ENCODE measurements at places on chromosomes 13 and 19. TPM values are rescaled to one million over a fixed set of nuclear protein-coding genes. Genes with fewer than 3 reads are reported as not detected.

- DNase-seq: no peak
- no peak overlapping the region for H3K4me3 ChIP-seq
- H3K27me3 ChIP-seq: no peaks in the 10 kb centered on the region
- peak overlapping the region; percentile 66 for H3K27ac ChIP-seq
- peaks cover 22% of the 10 kb centered on the region for H3K36me3 ChIP-seq
Observed at GRCh38 chr19:38870612-38871011, 7.5 kb downstream of the RINL start.

ZNF254 gene
- total RNA-seq: 19.8 TPM

ADPRHL1 gene
- total RNA-seq: 0.72 TPM

DNA sequence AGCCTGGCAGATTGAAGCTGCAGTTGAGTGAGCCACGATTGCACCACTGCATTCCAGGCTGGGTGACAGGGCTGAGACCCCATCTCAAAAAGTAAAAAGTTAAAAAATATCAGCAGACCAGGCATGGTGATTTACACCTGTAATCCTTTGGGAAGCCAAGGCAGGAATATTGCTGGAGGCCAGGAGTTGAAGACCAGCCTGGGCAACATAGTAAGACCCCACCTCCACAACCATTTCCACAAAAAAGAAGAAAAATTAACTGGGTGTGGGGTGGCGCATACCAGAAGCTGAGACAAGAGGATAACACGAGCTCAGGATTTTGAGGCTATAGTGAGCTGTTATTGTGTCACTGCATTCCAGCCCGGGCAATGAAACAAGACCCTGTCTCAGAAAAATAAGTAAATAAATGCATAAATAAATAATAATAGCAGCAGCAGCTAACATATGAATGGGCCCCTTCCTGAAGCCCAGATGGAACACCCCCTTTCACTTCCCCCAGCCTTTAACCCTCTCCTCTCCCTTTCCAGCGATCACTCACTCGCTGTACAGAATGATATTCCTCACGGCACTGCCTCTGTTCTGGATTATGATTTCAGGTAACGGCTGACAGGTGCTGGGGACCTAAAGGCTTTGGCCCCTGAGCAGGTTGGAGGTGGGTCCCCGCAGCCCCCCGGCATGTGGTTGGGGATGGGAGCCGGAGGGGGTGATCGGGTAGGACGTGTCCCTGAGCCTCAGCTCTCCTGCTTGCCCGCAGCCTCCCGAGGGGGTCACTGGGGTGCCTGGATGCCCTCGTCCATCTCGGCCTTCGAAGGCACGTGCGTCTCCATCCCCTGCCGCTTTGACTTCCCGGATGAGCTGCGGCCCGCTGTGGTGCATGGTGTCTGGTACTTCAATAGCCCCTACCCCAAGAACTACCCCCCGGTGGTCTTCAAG lies 3.2 kb downstream of the MAG start:
- H3K27me3 ChIP-seq: no peaks in the 10 kb centered on the region
- no peaks in the 10 kb centered on the region for H3K36me3 ChIP-seq
- no peak overlapping the region for H3K27ac ChIP-seq
- H3K4me3 ChIP-seq: no peak overlapping the region
- no peak for DNase-seq

DNA sequence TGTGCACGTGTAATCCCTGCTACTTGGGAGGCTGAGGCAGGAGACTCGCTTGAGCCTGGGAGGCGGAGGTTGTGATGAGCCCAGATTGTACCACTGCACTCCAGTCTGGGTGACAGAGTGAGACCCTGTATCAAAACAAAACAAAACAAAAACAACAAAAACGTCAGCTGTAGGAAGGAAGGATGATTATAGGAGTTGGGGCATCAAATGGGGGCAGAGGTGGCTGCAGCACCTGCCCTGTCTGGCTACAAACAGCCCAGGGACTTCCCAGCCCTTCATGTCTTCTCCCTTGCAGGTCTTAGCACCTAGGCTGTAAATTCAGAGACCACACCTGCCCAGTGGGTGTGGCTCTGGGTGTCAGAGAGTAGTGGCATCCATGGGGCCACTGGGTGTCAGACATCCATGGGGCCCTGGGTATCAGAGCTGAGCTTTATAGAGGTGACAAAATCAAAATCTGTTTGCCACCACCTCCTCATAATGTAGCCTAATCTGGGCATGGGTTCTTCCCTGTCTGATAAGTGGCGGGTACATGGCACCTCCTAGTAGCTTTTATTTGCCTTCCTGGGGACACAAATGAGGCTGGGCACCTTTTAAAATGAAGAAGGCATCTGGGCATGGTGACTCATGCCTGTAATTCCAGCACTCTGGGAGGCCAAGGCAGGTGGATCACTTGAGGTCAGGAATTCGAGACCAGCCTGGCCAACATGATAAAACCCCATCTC lies 4.7 kb upstream of the B3GNT3 start:
- no peak for DNase-seq
- H3K4me1 ChIP-seq: peaks cover 12% of the 10 kb centered on the region
- H3K36me3 ChIP-seq: peaks cover 26% of the 10 kb centered on the region
- H3K27me3 ChIP-seq: peaks cover 12% of the 10 kb centered on the region
- no peak overlapping the region for H3K4me3 ChIP-seq

DNA sequence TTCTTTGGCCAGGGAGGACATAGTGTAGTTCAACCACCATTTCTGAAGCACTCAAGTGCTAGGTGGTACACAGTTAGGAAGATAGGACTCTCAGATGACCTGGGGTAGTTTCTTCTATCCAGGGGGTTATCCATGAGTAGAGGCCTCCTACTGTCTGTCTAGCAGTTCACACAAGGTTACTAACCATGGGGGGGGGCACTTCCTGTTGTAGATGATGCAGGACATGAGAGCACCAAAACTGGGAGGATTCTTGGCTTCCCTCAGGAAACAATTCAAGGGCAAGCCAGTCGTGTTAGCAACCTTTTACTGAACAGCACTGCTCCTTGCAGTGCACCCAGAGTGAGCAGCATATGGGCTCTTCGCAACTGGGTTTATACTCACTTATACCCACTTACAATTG lies 8.9 kb upstream of the TPP2 start:
- no peak overlapping the region for H3K27ac ChIP-seq
- no peak overlapping the region for H3K4me3 ChIP-seq
- H3K36me3 ChIP-seq: no peaks in the 10 kb centered on the region

- peaks cover 12% of the 10 kb centered on the region for H3K36me3 ChIP-seq
- no peak for DNase-seq
- peak overlapping the region; percentile 61 for H3K27ac ChIP-seq
- peaks cover 27% of the 10 kb centered on the region for H3K4me1 ChIP-seq
- H3K4me3 ChIP-seq: peak overlapping the region; percentile 51
Observed at GRCh38 chr13:27622102-27622820, 569 bp downstream of the POLR1D start.

OVOL3 gene
- not detected for total RNA-seq

PRODH2 gene
- not detected for total RNA-seq

F10 gene
- not detected for total RNA-seq

DNA sequence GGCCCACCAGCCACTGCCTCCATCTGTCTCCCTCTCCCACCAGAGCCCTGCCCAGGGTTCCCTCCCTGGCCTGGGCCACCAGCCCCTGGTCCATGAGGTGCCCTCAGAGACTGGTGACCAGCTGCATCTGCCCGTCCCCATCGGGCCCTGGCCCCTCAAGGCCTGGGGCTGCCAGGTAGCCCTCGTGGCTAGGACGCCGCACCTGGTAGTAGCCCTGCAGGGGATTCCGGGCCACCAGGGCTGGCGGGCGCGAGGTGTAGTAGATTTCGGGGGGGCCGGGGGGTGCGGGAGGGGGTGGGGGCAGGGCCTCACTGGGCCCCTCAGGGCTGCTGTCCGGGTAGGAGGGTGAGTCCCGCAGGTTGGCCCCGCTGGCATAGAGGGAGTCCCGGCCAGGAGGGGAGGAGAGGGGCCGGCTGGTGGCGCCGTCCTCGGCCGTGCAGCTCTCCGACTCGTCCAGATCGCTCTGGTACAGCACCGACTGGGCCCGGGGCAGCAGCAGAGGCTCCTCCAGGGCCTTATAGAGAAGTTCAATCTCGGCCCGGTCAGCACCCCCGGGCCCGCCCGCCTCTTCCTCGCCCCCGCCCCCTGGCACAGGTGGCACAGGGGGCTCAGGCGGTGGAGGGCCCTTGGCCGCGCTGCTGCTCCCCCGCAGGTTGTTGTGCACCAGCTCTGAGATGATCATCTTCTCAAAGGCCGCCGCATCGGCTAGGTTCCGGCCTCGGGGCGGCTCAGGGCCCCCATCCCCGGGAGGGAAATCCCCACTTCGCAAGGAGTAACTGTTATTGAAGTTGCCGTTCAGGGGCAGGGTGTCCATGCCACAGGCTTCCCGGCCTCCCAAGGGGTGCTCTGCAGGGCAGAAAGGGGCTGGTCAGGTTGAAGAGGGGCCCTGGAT lies 14.6 kb upstream of the ASF1B start:
- H3K27me3 ChIP-seq: no peaks in the 10 kb centered on the region
- DNase-seq: no peak
- H3K36me3 ChIP-seq: peaks cover 12% of the 10 kb centered on the region
- H3K4me1 ChIP-seq: peaks cover 31% of the 10 kb centered on the region
- H3K4me3 ChIP-seq: no peak overlapping the region

GRCh38 chr19:3604227-3604986 lies 2.3 kb downstream of the TBXA2R start:
- peaks cover 52% of the 10 kb centered on the region for H3K4me1 ChIP-seq
- no peaks in the 10 kb centered on the region for H3K27me3 ChIP-seq
- no peak for DNase-seq
- peak overlapping the region; percentile 47 for H3K27ac ChIP-seq

CAMSAP3 gene
- total RNA-seq: 0.34 TPM

DNA sequence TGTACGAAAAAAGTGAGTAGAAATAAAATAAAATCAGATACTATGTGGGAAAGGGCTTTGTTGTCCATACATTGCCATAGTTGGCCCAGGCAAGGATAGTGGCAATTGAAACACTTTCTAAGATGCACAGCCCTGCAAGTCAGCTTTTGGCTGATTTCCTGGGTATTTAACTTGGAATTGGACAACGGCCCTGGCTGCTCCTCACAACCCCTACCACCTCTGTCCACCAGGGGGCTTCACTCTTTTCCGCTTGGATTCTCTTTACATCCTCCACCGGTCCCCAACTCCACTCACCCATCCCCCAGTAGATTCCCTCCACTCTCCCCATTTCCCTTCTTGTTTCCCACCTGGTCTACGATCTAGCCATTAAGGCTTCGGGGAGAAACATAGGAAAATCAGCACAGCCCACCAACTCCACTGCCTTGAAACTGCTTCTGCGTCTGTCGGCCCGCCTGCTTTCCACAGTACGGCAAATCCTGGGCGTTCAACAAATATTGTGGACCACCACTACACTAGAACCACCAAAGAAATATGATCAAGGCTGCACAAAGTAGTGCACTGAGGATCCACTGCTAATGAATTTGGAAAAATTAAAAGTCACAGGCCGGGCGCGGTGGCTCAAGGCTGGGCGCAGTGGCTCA lies 48.6 kb upstream of the GTF3A start:
- H3K27me3 ChIP-seq: no peaks in the 10 kb centered on the region
- H3K27ac ChIP-seq: no peak overlapping the region
- H3K4me1 ChIP-seq: no peaks in the 10 kb centered on the region

GRCh38 chr19:47609906-47610894 lies 1.3 kb downstream of the BICRA start:
- peaks cover 28% of the 10 kb centered on the region for H3K4me1 ChIP-seq
- peaks cover 2% of the 10 kb centered on the region for H3K36me3 ChIP-seq
- H3K27ac ChIP-seq: peak overlapping the region; percentile 74
- H3K4me3 ChIP-seq: peak overlapping the region; percentile 90

GRCh38 chr13:91144054-91144453 lies 203.4 kb upstream of the MIR17HG start:
- no peaks in the 10 kb centered on the region for H3K4me1 ChIP-seq
- H3K36me3 ChIP-seq: no peaks in the 10 kb centered on the region
- no peak overlapping the region for H3K4me3 ChIP-seq
- no peak for DNase-seq
- H3K27me3 ChIP-seq: no peaks in the 10 kb centered on the region

ZNF865 gene
- 18.5 TPM for total RNA-seq

ILF3 gene
- total RNA-seq: 365 TPM

NRTN gene
- 0.33 TPM for total RNA-seq

GRCh38 chr13:110397436-110398115 lies 90.5 kb downstream of the COL4A2 start:
- H3K4me1 ChIP-seq: no peaks in the 10 kb centered on the region
- no peak overlapping the region for H3K27ac ChIP-seq
- H3K4me3 ChIP-seq: no peak overlapping the region
- DNase-seq: no peak
- no peaks in the 10 kb centered on the region for H3K36me3 ChIP-seq

PLIN4 gene
- not detected for total RNA-seq

PDX1 gene
- not detected for total RNA-seq

KPNA3 gene
- 29.8 TPM for total RNA-seq

FPR3 gene
- 0.28 TPM for total RNA-seq

KLF5 gene
- total RNA-seq: 48.5 TPM

Data from natural killer cell (primary cell).